Activated CD4-positive, CD25-positive, alpha-beta regulatory T cell treated with anti-CD3 and anti-CD28 coated beads, Interleukin-2, amount 50 U/mL, for 16 hours (primary cell): ENCODE measurements at places on chromosomes 3 and 15.

GRCh38 chr3:34570916-34571705 lies 772.7 kb downstream of the PDCD6IP start:
- no peak for DNase-seq

GRCh38 chr3:156641618-156641975 lies 32.8 kb upstream of the TIPARP start:
- DNase-seq: no peak

DNA sequence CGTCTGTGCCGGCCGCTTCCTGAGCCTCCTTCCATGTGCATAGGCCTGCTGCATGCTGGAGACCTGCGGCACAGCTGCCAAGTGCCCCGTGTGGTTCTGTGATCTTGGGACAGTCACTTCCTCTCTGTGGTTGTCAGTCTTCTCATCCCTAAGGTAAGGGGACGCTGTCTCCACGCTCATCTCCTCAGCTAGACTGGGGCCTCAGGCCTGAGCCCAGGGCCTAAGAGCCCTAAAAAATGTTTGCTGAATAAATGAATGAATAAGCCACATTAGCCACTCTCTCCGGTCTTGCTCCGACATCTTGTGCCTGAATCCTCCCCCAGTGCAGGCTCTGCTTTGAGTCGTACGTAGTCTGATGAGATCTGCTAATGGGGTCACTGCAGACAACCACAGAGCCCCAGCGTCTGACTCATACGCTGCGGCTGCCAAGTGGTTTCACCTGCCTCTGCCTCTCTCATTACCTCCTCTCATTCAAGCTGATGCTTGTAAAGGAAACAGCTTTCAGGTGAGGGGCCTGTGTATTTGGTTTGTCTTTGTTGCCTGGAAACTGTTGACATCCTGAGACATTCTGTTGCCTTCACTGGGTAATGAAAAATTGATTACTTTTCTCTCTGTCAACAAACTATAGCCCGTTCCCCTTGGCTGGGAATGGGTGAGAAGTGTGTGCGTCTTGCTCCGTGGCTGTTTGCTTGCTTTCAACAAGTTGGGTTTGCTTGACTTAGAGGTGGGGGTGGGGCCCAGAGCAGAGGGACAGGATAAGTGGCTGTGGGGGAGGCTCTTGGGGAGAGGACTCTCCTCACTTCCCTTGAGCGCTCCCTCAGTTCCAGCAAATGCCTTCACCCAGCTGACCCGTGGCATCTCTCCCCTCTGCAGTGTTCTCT lies 15.9 kb downstream of the RPLP1 start:
- peak; percentile 70 for DNase-seq

- DNase-seq: no peak
These were observed 33.4 kb downstream of the CD86 start for GRCh38 chr3:122088531-122088930.

DNA sequence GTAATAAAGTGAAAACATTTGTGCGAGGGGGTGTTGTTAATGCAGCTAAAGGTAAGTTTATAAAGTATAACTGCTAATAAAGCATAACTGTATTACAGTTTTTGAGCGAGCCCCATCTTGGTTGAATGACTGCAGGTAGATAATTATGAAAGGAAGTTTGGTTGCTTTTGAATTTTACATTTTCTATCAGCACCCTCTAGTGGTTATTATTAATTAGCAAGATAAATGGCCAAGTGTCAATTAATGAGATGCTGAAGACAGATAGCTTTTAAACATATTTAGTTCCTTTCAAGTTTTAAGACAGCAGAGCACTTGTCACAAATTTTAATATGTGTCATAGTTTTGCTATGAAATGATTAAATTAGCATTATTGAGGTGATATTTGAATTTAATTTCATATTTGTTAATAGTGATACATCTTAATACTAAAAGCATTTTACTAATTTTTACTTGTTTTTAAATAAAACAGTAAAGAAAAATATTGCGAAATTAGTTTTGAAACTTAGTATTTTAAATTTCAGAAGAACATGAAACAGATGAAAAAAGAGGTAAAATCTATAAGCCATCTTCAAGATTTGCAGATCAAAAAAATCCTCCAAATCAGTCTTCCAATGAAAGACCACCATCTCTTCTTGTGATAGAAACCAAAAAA lies 15.1 kb downstream of the U2SURP start:
- no peak for DNase-seq
